ENCODE measurements at places on chromosomes 1 and 21.
A peak's percentile ranks its signal among the peaks of the same experiment; 100 is the strongest.

DNA sequence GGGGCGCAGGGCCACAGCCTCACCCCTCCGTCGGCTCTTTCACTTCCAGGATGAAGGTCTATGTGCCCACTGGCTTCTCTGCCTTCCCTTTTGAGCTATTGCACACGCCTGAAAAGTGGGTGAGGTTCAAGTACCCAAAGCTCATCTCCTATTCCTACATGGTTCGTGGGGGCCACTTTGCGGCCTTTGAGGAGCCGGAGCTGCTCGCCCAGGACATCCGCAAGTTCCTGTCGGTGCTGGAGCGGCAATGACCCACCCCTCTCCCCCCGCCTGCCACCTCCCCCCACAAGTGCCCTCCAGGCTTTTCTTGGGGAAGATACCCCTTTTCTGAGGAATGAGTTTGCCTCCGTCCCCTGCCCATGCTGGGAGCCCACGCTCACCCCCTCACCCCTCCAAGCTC lies 35.2 kb downstream of the EPHX1 start:
- no peak for DNase-seq

DNA sequence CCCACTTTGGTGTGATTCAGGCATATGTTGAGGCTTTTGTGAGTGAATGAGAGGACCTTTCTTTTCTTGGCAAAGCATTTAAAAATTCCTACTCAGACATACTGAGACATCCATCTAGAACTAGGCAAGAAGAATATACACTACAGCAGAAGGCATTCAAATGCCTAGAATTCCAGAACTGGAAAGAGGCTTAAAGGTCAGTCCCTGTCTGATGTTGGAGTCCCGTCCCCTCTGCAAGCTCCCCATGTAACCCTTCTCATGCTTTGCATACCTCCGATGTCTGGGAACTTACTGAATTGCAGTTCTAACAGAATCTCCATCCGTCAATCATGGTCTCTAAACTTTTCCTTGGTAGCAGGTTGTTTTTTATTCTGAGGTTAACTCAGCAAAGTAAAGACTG lies 152.9 kb downstream of the ATP6V1G3 start:
- no peak for DNase-seq

DNA sequence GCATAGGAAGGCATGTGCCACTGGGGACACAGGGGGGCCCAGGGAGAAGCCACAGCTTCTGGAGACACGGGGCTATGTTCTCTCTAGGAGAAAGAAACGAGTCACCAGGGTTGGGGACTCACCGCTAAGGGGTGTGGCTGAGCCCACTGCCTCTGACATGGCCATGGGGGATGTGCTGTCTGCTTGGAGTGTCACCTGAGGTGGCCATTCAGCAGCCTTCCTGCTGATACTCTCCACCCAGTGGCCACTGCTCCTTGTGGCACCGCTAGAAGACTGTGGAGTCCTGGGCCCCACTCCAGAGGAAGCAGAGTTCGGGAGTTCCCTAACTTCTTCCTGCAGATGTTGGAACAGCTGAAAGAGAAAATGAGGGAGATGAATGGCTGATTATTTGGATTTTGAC lies 91.2 kb upstream of the SLC45A1 start:
- no peak for DNase-seq

- DNase-seq = no peak
These were observed 9.7 kb downstream of the DESI2 start for GRCh38 chr1:244662599-244662998.

- no peak for DNase-seq
These were observed 47.4 kb upstream of the ENAH start for GRCh38 chr1:225700164-225700821.

DNA sequence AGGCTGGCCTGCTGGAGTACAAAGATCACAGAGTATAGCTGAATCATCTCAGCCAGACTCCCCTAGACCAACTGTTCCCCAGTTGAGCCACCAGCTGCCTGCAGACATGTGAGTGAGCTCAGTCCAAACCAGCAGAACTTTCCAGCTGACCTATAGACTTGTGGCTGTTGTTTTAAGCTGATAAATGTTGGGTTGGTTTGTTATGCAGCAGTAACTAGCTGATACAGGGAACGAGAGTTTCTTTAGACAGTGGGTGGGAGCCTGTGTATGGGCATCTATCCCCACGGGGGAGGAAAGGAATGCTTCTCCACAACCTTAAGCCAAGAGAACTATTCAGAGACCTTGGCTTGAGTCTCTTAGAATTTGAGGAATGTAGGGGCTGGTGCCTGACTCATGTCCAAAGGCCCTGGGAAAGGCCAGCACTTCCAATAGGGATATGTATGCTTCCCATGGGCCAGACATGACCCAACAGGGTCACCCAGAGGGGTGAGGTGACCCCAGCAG lies 30.1 kb downstream of the SLC1A7 start:
- DNase-seq = no peak

- DNase-seq = no peak
These were observed 683.0 kb downstream of the MATN1 start for GRCh38 chr1:30040081-30041019.

- peak; percentile 91 for DNase-seq
These were observed 3.7 kb downstream of the FASLG start for GRCh38 chr1:172662464-172663109.

DNA sequence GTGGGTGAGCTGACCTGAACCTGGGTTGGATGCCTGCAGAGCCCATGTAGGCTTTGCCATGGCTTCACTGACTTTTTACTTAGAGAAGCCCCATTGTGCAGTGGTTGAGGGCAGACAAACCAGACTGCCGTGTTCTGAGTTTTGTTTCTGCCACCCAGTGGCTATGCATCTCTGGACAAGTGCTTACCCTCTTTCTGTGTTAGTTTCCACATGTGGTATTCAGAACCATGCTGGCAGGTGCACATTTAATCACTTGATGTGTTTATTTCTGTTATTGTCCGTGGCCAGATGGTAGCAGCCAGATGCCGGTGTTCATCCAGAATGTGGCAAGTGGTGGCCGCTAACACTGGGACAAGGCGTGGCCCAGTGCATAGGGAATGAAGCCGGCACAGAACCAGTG lies 10.3 kb upstream of the PTPN7 start:
- no peak for DNase-seq

DNA sequence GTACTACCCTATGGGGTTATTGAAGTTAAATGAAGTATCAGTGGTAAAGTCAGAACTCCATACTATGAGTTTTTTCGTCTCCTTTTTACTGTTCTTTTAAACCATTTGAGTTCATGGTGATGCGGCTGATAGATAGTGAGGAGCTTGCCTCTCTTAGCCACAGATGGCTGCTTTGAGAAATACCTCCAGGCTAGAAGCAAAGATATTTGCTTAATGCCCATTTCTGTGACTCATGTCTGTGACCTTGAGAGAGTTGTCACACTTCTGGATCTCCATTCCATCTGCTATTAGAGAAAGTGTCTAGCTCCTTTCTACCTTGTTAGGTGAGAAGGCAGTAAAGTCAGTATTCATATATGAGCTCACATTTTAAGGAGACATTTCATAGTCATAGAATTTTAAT lies 89.5 kb upstream of the PLXNA2 start:
- DNase-seq = no peak

DNA sequence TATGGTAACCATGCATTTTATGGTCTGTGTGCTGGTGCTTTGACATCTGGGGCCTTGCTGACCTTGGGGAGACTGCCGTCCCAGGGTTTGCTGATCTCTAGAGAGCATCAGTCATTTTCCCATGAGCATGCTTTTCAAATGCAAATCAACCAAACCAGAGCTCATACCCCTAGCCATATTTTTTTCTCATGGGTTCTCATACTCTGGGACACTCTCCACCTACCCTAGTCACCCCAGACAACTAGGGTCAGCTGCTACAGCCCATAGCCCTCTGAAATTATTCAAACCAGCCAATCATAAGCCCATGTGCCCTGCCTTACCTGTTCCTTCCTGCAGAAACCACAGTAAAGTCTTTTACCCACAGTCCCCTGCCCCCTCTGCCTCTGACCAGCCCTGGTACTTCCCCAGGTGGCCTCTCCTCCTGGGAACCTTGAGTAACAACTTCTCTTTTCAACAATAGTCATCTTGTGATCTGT lies 132.0 kb downstream of the MAP3K21 start:
- no peak for DNase-seq

DNA sequence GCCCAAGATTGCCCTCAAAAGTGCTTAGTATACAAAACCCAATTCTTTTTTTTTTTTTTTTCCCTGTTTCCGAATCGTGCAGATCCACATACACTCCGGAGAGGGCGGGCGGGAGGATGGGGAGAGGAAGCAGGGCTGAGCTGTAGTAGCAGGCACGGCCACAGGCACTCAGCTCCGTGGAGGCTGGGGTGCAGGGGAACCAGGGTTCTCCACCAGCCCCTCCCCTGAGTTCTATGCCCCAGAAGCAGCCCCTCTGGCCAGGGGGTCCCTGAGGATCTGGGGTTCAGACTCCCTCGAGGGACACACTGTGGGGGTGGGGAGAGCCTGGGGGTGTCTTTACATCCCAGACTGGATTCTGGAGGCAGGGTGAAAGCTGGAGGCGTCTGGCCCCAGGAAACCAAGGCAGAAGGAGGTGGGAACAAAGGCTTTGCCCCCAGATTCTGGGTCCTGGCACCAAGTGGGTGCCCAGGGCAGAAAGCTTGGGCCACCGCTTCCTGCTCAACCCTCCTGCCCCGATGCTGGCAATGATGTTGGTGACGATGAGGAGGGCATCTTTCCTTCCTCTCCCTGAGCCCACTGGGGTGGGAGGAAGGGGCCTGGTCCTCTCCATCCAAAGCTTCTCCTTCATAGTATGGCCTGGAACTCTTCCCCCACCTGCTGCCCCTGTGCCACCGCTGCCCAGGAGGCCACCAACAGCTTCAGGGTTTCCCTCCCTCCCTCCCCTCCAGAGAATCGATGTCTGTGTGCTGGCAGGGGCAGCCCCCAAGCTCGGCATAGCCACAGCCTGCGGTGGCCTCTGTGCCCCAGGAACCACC lies 106.4 kb upstream of the TARDBP start:
- DNase-seq = no peak

GRCh38 chr1:175192111-175192629 lies 406 bp downstream of the KIAA0040 start:
- DNase-seq = no peak

- DNase-seq = no peak
These were observed 159.0 kb upstream of the CD34 start for GRCh38 chr1:208069908-208070307.

DNA sequence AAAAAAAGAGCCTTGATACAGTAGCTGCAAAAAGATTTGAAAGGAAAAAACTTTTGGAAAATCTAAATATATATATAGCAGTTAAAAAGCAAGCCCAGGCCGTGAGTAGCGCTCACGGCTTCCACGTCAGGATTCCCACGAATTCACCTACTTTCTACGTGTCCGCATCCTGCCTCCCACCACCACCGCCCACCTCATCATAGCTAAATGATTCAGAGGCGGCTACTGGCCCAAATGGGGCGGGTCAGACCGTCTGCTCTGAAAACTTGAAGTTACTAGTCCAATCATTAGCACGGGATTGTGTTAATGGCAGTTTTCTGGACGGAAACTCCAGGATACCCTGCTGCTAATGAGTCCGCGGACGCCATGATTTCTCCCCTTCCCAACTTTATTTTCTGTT lies 1.3 kb upstream of the CCSAP start:
- no peak for DNase-seq

- no peak for DNase-seq
These were observed 11.8 kb upstream of the CCT8 start for GRCh38 chr21:29085106-29085752.

- DNase-seq = no peak
These were observed 37.3 kb upstream of the STUM start for GRCh38 chr1:226511296-226511695.

All from Jurkat, Clone E6-1 (cell line).